ENCODE measurements at places on chromosomes 3 and 15.

GRCh38 chr15:26623071-26623470, 149.8 kb downstream of the GABRB3 start:
- DNase-seq, result no peak

- no peak for DNase-seq
Observed at GRCh38 chr3:80094589-80094988, 326.8 kb upstream of the ROBO1 start.

- no peak for DNase-seq
Observed at GRCh38 chr15:67892559-67893377, 52.9 kb upstream of the RNU6-1 start.

GRCh38 chr15:40229316-40229715, 9.5 kb upstream of the PAK6 start:
- DNase-seq, result no peak

DNA sequence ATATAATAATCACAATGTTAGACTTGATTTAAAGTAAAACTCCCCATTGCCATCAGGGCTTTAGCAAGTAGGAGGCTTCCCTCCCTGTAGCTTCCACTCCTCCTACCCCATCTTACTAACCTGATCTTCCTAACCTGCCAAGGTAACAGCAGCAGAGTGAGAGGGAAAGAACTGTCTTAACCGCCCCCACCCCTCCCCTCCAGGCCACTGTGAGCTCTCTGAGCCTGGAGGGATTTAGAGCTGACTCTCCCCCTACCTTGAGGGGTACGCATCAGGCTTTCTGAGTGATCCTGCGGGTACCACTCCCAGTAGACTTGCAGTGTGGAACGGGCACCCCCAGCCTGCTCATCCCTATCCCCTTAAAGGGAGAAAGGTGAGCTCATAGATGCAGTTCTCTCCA, 11.4 kb upstream of the PRSS50 start:
- DNase-seq, result no peak

DNA sequence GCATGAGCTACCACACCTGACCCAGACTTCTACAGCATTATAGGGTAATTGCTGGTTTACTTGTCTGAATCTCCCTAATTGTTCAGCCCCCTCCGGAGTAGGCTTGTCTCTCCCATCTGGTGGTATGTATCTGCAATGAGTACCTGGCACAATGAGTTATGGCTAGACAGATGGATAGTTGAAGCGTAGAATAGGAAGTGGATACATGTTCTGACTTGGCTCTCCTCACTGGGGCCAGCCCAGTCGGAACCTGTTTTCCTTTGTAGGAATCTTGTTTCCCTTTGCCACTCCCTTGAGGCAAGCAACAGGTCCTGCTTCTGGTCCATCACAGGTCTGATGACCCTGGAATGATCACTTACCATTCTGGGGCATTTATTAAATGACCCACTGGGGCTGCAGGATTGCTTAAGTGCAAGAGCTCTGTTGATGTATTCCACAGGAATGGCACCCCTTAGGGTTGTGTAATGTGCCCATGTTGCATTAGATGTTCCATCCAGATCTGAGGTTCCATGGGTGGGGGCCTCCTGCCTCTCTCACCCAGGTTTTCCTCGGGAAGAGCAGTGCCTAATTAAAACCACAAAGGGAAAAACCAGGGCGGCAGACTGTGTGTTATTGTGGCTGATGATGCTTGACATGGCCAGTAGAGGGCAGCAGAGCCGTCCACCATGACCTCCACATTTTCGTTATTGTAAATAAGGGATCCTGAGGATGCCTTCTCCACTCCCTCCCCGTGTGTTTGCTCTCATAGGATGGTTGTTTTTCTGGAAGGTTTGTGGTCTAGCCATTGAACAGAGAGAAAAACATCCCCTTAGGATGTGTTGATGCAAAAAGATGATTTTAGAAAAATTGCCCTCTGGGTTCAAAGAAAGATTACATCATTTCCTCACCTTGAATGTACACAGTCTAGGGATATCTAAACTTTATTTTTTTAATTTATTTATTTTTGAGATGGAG, 58.0 kb downstream of the CMTM8 start:
- peak; percentile 63 for DNase-seq

DNA sequence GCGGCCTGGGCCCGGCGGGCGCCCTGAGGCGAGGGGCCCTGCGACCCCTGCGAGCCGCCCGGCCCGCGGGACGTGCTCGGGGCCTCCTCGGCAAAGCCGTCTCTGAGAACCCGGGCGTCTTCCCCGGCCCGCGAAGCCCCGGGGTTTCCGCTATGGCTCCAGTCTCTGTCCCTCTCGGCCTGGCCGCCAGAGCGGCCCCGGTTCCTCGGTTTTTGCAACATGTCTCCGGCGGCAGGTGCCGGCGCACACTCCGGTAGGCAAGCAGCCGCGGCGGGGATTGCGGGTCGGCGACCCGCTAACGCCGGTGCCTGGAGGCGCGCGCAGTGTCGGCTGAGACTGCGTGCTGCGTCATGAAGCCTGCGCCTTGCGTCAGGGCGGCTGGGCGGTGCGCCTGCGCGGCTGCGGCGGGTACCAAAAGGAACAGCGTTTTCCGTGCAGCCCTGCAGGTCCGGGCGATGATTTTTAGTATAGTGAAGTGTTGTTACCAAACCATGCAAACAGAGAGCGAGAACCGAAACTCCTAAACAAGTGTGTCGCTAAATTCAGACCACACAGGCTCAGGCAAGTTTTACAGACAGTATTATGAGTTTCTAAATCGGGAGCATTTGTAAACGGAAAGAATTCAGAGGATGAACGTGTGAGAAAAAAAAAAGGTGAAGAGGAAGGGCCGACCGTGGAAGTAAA, at the start of gene NSMCE3:
Gene NSMCE3 (minus strand): TSS at position 338 of the 684 bp plus-strand sequence. CDS start 117 bp downstream, at position 221.
- DNase-seq, result peak; percentile 93

DNA sequence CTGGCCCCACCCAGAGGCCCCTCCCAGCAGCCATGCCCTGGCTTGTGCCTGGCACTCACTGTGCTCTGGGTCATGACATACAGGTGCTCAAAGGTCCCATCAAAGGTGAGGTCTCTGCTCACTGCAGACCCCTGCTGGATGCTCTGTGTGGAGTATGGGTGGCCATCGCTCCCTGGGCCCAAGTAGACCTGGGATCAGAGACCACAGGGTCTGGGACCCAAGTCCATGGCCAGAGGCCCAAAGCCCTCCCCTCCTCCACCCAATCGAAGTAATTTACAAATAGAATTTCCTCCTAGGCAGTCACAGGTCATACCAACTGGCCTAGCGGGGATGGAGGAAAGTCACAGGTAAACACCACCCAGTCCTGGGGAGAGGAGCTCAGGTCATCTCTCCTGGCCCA, 7.6 kb downstream of the PLXNB1 start:
- no peak for DNase-seq

- peak; percentile 15 for DNase-seq
Observed at GRCh38 chr15:80159811-80160569, 7.2 kb downstream of the FAH start.

DNA sequence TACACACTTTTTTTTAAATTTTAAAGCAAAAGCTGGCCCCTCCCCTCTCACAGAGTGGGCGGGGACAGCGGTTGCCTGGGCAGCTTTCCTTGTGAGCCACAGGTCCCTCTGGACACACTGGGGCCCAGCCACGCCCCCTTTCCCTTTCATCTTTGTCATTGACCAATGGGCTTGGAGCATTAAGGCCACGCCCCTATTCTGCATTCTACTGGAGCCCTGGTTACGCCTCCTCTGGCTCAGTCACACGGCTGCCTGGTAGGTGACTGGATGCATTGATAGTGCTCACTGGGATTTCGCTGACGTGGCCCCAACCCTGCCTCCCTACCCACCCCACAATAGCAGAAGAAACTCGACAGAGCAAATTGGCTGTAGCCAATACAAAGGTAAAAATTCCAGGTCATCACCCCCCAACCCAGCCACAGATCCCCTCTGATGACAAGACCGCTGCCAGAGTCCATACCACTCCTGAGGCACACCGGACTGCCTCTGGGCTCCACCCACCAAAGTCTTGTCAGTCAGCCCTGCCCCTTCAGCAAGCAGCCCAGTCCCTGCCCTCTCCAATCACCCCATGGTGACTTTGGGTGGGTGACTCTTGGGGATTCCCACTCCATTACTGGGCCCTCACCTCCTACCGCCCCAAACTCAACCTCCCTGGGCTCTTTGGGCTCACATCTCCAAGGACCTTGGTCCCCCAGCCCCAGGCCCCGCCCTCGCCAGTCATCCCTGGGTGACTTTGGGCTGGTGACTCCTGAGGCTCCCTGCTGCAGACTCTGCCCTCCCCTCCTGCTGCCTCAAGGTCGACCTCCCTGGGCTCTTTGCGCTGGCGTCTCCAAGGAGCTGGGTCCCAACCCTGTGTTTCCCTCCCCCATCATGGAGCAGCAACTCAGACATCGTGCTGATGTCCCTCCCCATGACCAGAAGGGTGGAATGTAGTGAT, 112.2 kb upstream of the FAN1 start:
- peak; percentile 13 for DNase-seq

- DNase-seq, result no peak
Observed at GRCh38 chr15:84398763-84399701, 163.5 kb downstream of the GOLGA6L4 start.

DNA sequence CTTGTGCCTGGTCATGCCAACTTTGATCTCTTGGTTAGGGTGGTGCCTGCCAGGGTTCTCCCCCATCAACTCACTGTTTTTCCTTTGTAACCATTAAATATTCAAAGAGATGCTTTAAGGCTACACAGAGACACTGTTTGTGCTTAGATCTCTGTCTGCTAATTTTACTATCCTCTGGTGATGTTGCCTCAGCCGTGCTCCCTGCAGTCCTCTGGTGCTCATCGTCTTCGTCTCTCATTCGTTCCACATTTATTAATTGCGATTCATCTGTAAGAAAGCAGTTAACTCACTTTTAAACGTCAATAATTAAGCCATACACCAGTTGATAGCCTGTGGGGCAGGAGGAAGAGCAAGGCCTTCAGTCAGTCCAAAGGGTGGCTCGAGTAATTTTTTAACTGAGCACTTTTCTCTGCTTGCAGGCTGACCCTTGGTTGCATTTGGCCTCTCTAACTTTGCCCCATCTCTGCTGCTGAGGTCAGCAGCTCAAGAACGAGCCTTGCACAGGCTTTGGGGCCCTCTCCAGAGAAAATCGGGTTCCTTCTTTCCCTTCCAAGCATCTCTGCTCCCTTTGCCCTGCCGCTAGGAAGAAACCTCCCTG, 62.9 kb downstream of the KLF15 start:
- DNase-seq, result no peak

- DNase-seq, result no peak
Observed at GRCh38 chr3:43477600-43477999, 144.2 kb downstream of the ANO10 start.

DNA sequence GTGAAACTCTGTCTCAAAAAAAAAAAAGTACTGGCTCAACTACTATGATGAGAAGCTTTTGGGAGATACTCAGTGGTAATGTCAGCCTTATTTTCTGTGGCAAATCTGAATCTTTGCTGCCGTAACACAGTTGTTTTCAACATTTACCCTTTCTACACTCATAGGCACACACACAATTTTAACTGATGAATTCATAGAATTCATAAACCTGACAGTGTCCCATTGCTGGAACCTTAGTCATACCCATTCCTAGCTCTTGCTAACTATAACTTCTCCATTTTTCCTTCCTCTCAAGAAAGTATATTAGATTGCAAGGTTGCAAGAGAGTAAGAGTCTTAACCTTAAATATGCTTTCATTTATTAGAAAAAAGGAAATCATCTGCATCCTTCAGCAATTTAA, 496.6 kb downstream of the FHIT start:
- no peak for DNase-seq

- no peak for DNase-seq
Observed at GRCh38 chr15:41773729-41774061, 589 bp upstream of the MAPKBP1 start.

DNA sequence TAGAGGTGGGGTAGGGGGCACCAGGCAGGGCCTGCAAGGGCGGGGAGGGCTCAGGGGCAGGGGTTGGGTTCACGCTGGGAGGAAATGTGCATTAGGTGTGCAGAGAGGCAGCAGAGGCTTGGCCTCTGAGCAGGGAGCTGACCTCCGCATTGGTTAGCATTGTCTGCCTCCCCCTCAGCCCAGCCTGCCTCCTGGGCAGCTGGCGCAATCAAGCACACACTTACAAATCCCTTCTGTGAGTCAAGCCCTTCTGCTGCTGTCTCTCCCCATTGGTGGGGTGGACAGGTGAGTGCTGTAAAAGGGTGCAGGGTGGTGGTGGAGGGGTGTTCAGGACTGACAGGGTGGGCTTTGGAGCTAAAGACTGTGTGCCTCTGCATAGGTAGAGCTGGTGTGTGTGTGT, 9.3 kb downstream of the LOXL1 start:
- DNase-seq, result no peak

GRCh38 chr3:161230621-161231171, 9.6 kb downstream of the NMD3 start:
- DNase-seq, result no peak

- no peak for DNase-seq
Observed at GRCh38 chr3:4974154-4974553, 5.1 kb upstream of the BHLHE40 start.

DNA sequence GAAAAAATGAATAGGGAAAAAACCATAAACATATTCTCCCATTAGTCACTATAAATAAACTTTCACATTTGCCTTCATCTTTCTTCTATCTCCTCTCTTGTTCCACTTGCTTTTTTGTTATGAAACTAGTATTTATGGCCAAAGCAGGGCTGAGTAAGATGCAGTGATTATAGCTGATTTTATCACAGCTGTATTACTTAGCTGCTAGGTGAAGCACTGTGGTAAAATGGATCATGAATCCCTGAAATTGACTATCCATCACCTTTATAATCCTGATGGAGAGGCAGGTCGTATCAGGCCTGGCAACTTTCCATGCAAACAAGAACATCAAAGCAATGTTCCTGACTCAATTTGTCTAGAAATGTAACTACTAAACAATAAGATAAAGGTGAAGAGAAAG, 471.6 kb downstream of the TUSC7 start:
- DNase-seq, result no peak

DNA sequence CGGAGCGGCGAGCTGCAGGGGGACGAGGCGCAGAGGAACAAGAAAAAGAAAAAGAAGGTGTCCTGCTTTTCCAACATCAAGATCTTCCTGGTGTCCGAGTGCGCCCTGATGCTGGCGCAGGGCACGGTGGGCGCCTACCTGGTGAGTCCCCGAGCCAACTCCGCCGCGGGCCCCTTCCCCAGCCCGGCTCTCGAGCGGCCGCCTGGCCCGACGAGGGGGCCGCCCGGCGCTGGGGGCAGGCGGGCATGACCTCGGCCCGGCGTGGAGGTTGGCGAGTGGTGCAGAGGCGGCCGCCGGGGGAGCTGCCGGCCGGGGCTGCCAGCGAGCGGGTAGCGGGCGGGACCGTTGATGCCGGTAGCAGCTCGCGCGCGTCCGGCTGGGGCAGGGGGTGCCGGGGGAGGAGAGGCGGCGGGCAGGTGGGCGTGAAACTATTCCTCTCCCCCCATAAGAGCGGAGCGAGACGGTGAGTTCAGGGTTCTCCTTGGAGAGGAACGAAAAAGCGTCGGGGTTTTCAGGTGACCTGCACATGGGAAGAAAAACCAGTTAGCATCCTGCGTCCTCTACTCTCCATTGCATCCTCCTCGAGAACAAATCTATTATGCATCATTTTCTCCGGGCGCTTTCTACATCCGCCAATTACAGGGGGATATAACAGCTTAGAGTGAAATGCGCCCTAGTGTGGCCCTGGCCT, 585 bp downstream of the SLCO3A1 start:
- DNase-seq, result peak; percentile 77

- DNase-seq, result no peak
Observed at GRCh38 chr3:20914310-20914709, 728.3 kb upstream of the SGO1 start.
